ENCODE measurements at places on chromosomes 12 and 14.

DNA sequence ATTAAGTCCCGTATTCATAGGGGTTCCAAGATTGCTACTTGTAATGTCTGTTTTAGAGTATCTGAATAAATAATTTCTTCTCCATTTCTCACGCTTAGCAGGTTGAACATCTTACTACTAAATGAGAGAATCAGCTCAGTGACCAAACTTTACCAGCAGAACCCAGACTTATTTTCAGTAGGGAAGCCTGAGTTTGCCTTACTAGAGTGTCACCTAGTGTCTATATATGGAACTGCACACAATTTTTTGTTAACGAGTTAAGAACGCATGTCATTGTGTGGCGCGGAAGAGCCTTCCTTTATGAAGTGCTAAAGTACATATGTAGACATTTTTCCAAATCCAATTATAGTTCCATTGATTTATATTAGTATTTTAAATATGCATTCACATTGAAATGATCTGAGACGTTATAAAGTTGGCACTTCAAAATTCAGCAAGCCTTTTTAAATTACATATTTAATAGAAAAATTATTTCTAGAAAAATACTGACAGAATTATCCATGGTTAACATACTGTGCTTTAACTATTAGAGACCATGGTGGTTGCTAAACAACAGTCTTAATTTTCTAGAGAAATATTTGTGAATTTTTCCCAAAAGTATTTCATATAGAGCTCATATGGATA lies 88.3 kb downstream of the RPS29 start:
- DNase-seq = peak; percentile 61

- DNase-seq = no peak
Observed at GRCh38 chr14:61511558-61511948, 183.8 kb upstream of the HIF1A start.

DNA sequence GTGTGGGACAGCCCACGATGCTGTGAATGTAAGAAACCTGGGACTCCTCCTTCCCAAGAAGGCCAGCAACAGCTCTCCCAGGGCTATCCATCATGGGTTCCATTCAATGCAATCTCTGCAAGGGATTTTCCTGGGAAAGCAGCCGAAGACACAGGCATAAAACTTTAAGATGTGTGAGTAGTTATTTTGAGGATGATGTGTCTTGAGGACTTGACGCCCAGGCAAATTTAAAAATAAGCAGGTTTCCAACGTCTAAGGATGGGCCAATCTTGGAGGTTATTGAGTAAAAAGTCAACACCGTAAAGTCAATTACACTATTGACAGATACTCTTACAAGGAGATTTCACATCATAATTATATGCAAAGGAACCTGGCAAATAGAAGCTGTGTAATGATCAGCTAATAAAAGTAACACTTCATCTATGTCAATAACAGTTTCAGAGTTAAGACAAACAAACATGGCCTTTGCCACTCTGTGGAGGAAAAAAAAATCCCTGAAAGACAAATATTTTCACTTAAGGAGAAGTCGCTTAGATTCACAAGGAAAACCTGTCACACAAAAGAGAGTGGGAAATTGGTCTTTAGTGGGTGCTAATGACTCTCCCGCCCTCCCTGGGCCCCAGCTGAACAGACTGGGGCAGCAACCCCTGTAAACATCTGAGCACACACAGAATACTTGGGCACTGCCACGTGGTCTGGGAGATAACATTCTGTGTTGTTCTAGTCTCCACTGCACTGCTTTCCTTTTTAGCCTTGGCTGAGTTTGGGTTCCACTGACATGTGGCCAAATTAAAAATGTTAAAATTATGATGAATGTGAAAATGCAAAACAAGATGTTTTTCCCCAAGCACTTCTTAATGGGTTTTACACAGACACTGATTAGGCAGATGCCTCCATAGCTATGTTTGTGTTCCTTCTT lies 240.9 kb downstream of the FOXN3 start:
- no peak for DNase-seq

GRCh38 chr12:18387706-18388105 lies 126.4 kb downstream of the PIK3C2G start:
- no peak for DNase-seq

DNA sequence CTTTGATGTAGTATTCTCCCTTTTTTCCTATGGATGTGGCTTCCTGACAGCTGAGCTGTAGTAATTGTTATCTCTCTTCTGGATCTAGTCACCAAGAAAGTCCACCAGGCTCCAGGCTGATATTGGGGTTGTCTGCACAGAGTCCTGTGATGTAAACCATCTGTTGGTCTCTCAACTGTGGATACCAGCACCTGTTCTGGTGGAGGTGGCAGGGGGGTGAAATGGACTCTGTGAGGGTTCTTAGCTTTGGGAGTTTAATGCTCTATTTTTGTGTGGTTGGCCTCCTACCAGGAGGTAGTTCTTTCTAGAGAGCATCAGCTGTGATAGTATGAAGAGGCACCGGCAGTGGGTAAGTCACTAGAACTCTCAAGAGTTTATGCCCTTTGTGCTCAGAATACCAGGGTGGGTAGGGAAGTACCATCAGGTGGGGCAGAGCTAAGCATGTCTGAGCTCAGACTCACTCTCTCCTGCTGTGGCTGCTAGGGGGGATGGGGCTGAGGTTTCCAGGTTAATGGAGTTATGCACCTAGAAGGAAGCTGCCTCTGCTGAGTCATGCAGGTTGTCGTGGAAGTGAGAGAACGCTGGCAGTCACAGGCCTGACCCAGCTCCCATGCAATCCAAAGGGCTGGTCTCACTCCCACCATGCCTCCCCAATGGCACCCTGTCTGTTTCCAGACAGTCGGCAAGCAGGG lies 3.0 kb upstream of the TAS2R14 start:
- peak; percentile 2 for DNase-seq
